ENCODE measurements at places on chromosomes 6 and 20. TPM values are rescaled to one million over a fixed set of nuclear protein-coding genes. Genes with fewer than 3 reads are reported as not detected.

Gene PTCHD4
- total RNA-seq = not detected

Gene NHLRC1
- 1.3 TPM for total RNA-seq

Gene SLC22A23
- total RNA-seq = 8.9 TPM

Gene HCK
- 0.13 TPM for total RNA-seq

Gene RRP36
- 74.5 TPM for total RNA-seq

Gene FOXA2
- 17.8 TPM for total RNA-seq

Gene RAET1E
- total RNA-seq = 2.8 TPM

Gene ULBP2
- total RNA-seq = 3.2 TPM

Gene EEF1A2
- 146 TPM for total RNA-seq

Gene UBE2V1
- 102 TPM for total RNA-seq

Gene LY6G6F
- total RNA-seq = not detected

Measured in A549 treated with Hydrocortisone at 1 μM for 4 hours (cell line).